Stimulated activated CD4-positive, alpha-beta T cell treated with anti-CD3 and anti-CD28 coated beads, Interleukin-4, amount 100 ng/mL, for 1 hour (primary cell): ENCODE measurements at places on chromosomes 5 and 9.
A peak's percentile ranks its signal among the peaks of the same experiment; 100 is the strongest.

GRCh38 chr9:103789686-103790085, 304.4 kb upstream of the SMC2 start:
- no peak for DNase-seq

- DNase-seq, result no peak
Measured at GRCh38 chr9:99867968-99868367, 38.5 kb upstream of the STX17 start.

DNA sequence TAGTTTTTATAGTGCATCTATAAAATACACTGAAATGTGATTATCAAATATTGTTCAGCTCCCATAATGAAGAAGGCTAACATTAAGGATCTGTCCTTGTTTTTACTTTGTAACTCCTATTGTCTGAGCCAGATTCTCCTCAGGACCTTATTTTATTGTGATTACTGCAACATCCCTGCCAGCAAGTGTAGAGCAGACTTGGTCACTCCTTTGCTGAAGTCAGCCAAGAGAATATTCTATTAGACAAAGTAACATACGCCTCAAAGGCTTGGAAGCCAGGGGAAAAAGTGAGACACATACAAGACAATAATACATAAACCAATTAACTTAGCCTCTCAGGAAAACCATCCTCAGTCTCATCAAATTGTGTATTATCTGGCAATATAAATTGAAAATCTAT, 269.6 kb downstream of the ARL15 start:
- DNase-seq, result no peak

- DNase-seq, result no peak
Measured at GRCh38 chr9:83238871-83239640, 176.1 kb upstream of the RASEF start.

GRCh38 chr5:170181902-170182301, 50.9 kb upstream of the C5orf58 start:
- no peak for DNase-seq

DNA sequence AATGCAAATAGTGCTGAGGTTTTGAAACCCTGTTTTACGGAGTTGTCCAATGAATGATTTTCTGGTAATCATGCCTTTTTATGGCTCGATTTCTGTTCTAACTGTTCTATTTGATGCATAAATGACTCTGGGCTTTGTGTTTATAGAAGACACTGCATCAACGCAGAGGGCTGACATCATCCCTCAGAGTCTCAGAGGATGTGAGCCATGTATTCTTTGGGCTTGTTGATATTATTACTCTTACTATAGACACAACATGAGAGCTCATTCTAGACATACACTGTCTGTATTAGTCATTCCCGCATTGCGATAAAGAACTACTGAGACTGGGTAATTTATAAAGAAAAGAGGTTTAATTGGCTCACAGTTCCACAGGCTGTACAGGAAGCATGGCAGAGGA, 31.6 kb downstream of the CDH6 start:
- DNase-seq, result no peak

- peak; percentile 44 for DNase-seq
Measured at GRCh38 chr9:128026773-128027541, 40.2 kb downstream of the NAIF1 start.

DNA sequence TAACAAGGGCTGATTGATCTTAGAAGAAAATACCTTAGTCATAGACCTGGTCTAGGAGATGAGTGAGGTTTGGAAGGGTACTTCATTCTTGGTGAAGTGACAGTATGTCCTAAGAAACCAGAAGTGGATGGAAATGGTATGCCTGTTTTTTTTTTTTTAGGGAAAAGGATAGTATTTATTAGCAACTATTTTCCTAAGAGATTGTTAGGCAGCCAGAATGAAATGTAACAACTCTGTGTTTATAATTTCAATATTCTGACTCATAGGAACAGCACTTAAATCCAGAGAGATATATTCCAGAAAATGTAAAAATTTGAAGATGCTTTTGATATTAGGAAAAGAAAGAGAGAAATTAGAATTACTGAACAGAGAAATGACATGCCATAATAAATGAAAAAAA, 21.2 kb upstream of the ARL14EPL start:
- no peak for DNase-seq

- no peak for DNase-seq
Measured at GRCh38 chr9:124399323-124399967, 15.8 kb downstream of the PSMB7 start.

GRCh38 chr9:76688471-76689238, 75.6 kb upstream of the PCA3 start:
- DNase-seq, result no peak

- DNase-seq, result no peak
Measured at GRCh38 chr9:90969021-90969675, 167.5 kb downstream of the SYK start.

DNA sequence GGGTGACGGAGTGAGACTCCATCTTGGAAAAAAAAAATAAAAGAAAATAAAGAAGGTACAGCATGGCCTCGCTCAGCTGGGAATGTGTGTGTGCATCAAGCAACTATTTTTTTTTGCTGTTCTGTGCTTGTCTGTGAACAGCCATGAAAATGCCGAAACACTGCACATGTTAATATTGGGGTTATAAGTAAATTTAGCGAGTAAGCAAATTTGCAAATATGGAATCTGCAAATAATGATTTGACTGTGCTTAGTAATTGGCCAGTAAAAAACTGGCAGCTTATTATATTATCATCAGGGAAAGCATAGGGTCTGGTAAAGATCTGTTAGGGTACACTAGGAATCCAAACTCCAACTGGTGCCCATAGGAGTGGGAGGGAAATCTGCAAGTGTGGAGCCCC, 278.1 kb upstream of the KLF4 start:
- no peak for DNase-seq

GRCh38 chr9:133248726-133249295, 26.2 kb downstream of the ABO start:
- no peak for DNase-seq

- DNase-seq, result no peak
Measured at GRCh38 chr5:126801992-126802294, 25.0 kb downstream of the LMNB1 start.

GRCh38 chr9:18699764-18700163, 225.8 kb downstream of the ADAMTSL1 start:
- DNase-seq, result no peak

DNA sequence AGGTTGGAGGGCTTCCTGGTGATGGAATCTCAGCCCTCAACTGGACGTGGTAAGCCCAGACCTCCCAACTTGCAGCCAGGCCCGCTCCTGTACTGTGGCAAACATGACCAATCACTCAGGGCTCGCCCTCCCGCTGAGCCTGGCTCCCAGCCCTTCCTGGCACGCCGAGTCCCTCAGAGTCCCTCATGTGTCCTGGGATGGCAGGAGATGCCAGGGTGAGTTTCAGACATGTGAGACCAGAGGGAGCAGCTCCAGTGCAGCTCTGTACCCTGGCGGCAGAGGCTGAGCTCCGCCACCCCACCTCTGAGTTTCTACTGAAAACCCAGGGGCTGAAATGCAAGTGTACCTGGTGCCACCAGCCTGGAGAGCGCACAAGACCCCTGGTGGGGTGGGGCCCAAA, 42.0 kb upstream of the RXRA start:
- DNase-seq, result no peak

GRCh38 chr9:116466271-116467235, 220.6 kb upstream of the TRIM32 start:
- DNase-seq, result no peak

GRCh38 chr9:90729351-90729750, 72.3 kb upstream of the SYK start:
- DNase-seq, result no peak

DNA sequence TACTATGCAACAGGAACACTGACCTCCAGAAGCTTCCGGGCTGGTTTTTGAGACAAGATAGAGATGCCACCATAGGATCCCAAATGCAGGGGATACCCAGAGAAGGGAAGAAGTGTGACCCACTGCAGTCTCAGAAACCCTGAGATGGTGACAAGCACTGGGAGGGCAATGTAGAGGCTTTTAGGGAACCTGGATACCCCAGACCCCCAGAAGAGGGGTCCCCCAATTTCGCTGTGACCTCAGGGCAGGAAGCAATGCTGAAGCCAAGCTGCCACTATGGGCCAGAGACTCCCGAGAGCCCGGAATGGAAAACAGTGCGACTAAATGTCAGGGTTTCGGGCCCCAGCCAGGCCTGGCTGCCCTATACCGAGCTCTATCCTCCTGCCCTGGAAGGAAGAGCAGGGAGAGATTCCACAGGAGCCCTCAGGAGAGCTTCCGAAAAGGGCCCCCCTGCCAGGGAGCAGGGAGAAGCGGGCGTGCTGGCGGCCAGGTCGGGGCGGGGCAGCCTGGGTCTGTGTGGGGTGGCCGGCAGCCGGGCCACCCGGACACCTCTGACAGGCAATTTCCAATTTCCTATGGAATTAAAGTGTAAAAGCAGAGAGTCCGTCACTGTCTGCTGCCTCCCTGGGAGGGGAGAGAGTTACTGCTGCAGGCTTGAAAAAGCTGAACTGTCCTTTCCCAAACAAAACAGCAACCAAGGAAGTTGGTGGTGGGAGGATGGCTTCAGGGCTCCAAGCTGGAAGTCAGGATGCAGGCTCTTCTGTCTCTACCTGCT, 154.2 kb downstream of the FGF18 start:
- DNase-seq, result no peak

DNA sequence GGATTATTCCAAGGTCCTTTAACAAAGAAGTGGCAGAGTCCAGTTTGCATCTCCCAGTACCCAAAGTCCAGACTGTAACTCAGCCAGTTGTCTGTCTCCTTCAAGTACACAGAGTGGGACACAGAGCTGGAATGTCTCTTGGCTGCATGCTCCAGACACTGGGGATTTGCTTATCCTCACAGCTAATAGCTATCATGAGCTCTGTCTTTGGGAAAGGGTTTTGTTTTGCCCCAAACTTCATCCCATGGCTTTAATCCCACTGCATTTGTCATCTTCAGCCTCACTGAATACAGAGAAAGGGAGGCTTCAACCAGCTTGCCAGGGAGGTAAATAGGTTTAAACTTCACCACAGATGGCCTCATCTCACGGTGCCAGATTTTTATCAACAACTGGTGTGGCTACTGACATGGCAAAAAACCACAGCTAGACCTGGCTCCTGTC, 412.2 kb upstream of the SLC24A2 start:
- no peak for DNase-seq
